Left colon (tissue), 2 donors: ENCODE measurements at places on chromosomes 2 and 18. TPM values are rescaled to one million over a fixed set of nuclear protein-coding genes. Genes with fewer than 3 reads are reported as not detected.

DNA sequence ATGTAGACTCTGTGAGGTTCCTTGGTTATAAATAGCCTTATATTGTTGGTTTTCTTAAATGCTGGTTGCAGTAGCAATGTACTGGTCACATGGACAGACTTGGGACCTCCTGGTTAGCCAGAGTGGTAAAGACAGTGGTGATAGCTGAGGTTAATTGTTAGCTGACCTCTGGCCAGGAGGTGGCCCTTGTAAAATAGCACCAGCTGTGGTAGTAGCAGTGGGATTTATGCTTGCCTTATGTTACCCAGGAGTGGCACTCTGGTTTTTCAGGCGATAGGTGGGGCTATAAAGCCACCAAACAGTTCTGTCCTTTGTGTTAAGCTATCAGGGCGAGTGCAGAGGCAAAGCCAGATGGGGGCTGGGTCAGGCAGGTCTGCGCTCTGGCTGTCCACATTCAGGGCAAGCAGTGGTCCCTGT, 94.8 kb upstream of the SRD5A2 start:
- DNase-seq: no peak

GRCh38 chr2:176832086-176832485, 380.5 kb upstream of the HNRNPA3 start:
- DNase-seq: no peak

DNA sequence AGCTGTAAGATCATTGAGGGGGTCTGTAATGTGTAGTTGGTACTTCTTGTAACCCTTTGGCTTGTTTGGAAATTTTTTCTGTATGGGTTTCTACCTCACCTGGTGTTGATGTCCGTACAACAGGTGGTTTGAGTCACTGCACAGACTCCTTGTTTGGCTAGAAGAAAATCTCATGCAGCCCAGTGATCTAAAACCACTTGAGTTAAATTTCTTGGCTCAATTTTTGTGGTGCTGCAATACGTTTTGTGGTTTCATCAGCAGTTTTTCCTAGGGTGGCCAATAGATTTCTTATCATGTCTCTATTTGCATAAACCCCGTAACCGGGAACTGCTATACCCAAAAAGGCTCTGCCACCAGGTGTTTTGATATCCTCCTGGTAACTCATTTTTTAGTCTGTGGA, 43.4 kb downstream of the CERS6 start:
- no peak for DNase-seq

DNA sequence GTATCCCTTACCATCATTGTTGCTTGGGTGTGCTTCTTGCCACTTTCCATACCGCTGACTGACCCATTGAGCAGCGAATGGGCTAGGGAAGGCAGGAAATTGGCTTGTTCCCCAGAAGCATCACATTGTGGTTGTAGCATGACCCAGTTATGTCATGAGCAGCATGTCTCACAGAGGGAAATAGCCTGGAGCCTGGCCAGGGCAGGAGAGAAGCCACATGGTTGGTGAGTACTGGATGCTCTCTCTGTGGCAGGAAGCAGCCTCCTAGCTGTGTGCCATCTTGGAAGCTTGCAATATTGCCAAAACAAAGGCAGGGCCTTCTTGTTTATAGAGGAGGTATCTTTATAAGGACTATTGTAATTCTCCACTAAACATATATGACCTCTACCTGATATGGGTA, 482.6 kb downstream of the PIK3C3 start:
- DNase-seq: no peak

DNA sequence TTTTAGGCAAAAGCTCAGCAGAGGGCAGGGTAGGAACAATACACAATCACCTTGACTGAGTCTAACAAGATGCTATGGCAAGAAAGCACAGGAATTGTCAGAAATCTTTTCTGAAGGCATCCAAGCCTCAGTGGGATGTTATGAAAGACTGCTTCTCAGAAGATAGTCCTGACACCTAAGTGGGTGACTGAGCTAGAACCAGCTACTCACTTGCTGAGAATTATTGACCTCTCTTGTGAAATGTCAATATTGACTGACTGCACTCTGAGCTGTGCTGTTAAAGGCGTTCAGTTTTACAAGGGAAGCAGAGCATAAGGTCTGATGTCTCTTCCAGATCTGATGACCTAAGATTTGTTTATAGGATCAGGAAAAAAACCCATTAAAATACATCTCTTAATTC, 46.1 kb downstream of the TACR1 start:
- no peak for DNase-seq

GRCh38 chr2:169015943-169016342, 15.2 kb downstream of the ABCB11 start:
- no peak for DNase-seq

DNA sequence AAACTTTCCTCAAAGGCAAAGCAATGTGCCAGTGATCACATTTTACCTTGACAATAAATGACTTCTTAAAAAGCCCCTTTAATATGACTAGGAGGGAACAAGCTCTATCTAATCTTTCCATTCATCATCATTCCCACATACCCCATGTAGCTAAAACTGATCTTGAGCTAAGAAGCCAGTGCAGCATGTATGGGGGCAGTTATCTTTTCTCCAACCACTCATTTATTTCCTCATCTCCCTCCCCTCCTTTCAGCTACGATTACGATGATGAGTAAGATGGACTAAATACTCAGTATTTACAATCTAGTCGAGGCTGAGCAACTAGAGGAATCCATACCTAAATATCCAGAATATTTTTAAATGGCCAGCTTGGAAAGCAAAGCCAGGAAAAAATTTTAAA, 35.5 kb downstream of the PNO1 start:
- no peak for DNase-seq

GRCh38 chr18:8603663-8604520, 5.3 kb upstream of the RAB12 start:
- no peak for DNase-seq

GRCh38 chr2:129802290-129802689, 177.2 kb upstream of the RAB6C start:
- no peak for DNase-seq

DNA sequence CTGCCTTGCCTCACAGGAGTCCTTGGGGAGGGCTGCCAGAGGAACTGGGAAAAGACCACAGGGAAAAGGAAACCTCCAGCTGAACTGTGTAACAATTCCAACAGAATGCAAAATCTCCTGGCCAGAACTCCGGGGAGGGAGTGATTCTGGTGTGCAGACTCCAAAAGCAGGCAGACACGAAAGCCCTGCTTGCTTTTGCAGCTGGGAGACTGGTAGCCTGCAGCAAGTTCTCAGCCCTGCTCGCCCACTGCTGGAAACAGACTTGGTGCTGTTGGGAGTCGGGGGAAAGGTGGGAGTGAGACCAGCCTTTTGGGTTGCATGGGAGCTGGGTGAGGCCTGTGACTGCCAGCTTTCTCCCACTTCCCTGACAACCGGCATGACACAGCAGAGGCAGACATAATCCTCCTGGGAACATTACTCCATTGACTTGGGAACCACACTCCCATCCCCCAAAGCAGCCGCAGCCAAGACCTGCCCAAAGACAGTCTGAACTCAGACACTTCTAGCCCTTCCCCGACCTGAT, 26.0 kb upstream of the NMI start:
- DNase-seq: no peak

DNA sequence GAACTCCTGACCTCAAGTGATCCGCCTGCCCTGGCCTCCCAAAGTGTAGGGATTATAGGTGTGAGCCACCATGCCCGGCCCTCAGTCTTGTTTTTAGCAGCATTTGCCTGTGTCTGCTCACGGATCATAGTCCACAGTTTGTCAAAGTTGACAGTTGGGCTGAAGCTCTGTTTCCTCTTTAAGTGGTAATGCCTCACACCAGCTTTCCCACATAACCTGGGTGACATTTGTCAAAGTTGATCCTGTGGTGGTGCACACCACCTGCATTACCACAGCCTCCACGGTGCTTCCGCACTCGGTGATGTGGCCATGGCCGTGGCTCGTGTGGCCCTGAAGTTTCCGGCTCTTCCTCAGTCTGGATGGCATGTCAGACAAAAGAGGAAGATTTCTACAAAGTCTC, 27.1 kb downstream of the RAB31 start:
- no peak for DNase-seq

DNA sequence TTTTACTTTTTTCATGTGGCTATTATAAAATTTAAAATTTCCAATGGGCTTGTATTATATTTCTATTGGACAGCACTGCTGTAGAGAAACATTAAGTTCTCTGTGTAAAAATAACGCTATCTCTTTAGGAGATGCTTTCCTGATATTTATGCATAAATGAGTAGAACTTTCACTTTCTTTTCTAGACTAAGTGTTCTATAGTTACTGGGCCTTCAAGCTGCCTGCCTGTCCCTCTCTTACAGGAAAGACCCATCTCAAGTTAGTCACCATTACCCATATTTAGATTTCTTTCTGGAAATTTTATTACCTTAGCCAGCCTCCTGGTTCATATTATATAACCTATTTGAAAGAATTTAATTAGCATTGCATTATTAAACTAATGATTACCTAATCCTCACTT, 4.8 kb downstream of the ITGA4 start:
- DNase-seq: no peak

Gene LYPD6
- total RNA-seq: 4.0 TPM

Gene CABYR
- 0.79 TPM for total RNA-seq

Gene IMPACT
- 21.7 TPM for total RNA-seq

Gene CD8B2
- 0.08 TPM for total RNA-seq

Gene DDX18
- total RNA-seq: 35.5 TPM

Gene IL1R1
- 24.8 TPM for total RNA-seq

Gene IL1A
- total RNA-seq: 0.12 TPM
